Chondrocyte (in vitro differentiated cells): ENCODE measurements at places on chromosomes 1 and 21.

- no peak for DNase-seq
Measured at GRCh38 chr1:246476771-246477170, 30.3 kb downstream of the SMYD3 start.

- DNase-seq, result no peak
Measured at GRCh38 chr1:36576551-36577110, 93.9 kb upstream of the CSF3R start.

GRCh38 chr1:227356620-227357146, 38.4 kb upstream of the CDC42BPA start:
- no peak for DNase-seq

- DNase-seq, result no peak
Measured at GRCh38 chr1:201696217-201696761, 132.7 kb upstream of the IPO9 start.
